Activated CD8-positive, alpha-beta T cell treated with anti-CD3 and anti-CD28 coated beads for 36 hours (primary cell): ENCODE measurements at places on chromosomes 2 and 18. TPM values are rescaled to one million over a fixed set of nuclear protein-coding genes. Genes with fewer than 3 reads are reported as not detected.
A peak's percentile ranks its signal among the peaks of the same experiment; 100 is the strongest.

The CENPA gene
- 33.6 TPM for total RNA-seq

The KCMF1 gene
- 105 TPM for total RNA-seq

The TNS1 gene
- total RNA-seq = 2.0 TPM

The IL1RL2 gene
- total RNA-seq = not detected

DNA sequence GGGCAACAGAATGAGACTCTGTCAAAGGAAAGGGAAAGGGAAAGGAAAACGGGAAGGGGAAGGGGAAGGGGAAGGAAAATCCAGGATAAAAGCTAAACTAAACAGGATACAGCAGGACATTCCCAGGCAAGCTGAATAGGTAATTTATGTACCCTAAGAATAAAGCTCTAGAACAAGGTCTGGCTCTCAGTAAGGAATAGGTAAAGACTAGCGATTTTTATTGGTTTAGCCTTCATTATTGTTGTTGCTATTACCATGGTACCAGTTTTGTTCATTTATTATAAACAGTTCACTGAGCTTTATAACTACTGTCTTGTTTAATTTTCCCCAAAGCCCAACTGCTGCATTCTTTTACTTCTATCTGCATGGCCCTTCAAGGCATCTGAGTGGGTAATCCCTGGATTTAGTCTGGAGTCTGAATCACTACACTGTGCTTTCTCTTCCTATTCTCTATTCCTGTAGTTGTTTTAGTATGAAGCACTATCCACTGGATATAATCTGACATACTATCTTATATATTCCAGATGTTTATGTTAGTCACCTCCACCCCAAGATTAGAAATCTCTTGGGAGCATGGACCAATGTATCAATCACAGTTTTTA is 127.1 kb upstream of the TANK start:
- no peaks in the 10 kb centered on the region for H3K36me3 ChIP-seq
- H3K4me3 ChIP-seq = no peak overlapping the region
- H3K4me1 ChIP-seq = peaks cover 5% of the 10 kb centered on the region
- H3K27ac ChIP-seq = no peak overlapping the region

GRCh38 chr18:37385846-37386778 is 179.5 kb downstream of the CELF4 start:
- no peak overlapping the region for H3K27ac ChIP-seq
- no peaks in the 10 kb centered on the region for H3K36me3 ChIP-seq
- H3K27me3 ChIP-seq = peaks cover 3% of the 10 kb centered on the region
- no peak overlapping the region for H3K4me3 ChIP-seq
- H3K4me1 ChIP-seq = no peaks in the 10 kb centered on the region
- DNase-seq = no peak

DNA sequence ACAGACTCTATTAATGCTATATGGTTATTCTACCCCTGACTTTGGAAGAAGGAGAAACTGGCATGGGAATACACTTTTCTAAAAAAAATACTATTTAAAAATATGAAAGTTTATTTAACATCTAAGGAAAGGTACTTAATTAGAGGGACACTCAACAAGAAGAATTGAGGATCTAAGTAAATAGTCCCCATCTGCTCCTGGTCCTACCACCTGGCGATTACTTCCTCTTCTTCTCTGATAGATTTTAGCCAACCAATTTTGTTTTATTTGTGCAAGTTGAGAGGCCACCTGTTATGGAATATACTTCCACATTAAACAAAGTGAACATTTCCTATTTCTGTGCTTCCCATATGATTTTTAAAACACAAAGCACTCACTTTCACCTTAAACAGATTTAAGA is 111.7 kb downstream of the BCL2 start:
- peak overlapping the region; percentile 72 for H3K4me3 ChIP-seq
- peaks cover 73% of the 10 kb centered on the region for H3K36me3 ChIP-seq
- no peaks in the 10 kb centered on the region for H3K27me3 ChIP-seq
- peak overlapping the region; percentile 94 for H3K27ac ChIP-seq
- DNase-seq = no peak
- H3K4me1 ChIP-seq = peaks cover 93% of the 10 kb centered on the region

DNA sequence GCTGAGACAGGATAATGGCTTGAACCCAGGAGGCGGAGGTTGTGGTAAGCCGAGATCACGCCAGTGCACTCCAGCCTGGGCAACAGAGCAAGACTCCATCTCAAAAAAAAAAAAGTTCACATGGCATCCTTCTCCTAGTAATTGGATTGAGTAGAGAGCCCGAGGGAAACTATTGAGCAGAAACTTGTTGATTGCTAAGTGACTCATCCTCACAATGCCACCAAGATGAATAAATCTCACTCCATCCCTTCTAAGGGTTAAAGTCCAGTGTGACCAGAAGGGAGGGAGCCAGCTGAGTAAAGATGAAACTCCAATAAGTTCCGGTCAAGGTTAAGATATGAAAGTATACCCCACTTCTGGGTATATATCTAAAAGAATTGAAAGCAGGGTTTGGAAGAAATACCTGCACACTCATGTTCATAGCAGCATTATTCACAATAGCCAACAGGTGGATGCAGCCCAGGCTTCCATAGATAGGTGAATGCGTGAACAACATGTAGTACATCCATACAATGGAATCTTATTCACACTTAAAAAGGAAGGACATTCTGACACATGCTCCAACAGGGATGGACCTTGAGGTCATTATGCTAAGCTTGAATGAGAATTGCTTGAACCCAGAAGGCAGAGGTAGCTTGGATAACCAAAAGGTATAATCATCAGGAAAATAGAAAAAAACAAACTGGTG is 13.0 kb upstream of the FHL2 start:
- H3K4me3 ChIP-seq = no peak overlapping the region
- no peak for DNase-seq
- no peaks in the 10 kb centered on the region for H3K36me3 ChIP-seq
- H3K27ac ChIP-seq = no peak overlapping the region

- no peak overlapping the region for H3K4me3 ChIP-seq
- H3K27me3 ChIP-seq = no peaks in the 10 kb centered on the region
- no peaks in the 10 kb centered on the region for H3K4me1 ChIP-seq
- no peak for DNase-seq
Measured at GRCh38 chr2:51368250-51368649, 336.3 kb upstream of the NRXN1 start.

DNA sequence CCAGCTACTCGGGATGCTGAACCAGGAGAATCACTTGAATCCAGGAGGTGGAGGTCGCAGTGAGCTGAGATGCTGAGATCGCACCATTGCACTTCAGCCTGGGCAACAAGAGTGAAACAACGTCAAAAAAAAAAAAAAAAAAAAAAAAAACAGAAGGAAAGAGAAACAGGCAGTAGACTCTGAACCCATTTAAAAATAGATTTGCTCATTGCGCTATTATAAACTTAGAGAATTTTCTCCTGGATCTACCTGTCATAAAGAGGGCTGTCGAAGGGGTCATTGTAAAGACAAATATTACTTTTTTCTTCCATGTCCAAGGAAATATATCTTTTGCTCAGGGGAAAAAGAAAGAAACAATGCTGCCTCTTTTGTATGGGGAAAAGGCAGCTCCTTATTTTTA is 425.0 kb upstream of the ID2 start:
- H3K36me3 ChIP-seq = no peaks in the 10 kb centered on the region
- DNase-seq = no peak
- no peak overlapping the region for H3K27ac ChIP-seq
- H3K27me3 ChIP-seq = no peaks in the 10 kb centered on the region
- H3K4me1 ChIP-seq = peaks cover 17% of the 10 kb centered on the region

GRCh38 chr18:33581856-33582255 is 3.8 kb downstream of the ASXL3 start:
- peaks cover 5% of the 10 kb centered on the region for H3K36me3 ChIP-seq
- peaks cover 10% of the 10 kb centered on the region for H3K27me3 ChIP-seq
- no peak overlapping the region for H3K4me3 ChIP-seq
- no peak for DNase-seq

DNA sequence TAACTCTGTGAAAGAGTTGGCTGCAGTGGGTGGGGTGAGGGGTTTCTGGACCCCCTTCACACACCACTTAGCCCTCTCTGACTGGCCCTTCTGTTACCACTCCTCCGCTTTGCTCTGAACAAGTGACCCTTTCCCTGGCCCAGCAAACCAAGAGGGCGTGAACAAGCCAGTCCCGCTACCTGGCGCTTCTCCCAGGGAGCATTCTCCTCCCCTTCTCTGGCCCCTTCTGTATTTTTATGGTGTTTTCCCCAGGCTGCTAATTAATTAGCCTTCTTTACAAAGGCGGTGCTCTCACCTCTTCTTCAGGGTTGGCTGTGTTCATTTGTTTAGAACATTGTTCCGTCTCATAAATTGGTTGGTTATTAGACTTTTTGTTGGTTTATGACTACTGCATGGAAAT is 180.1 kb downstream of the MGAT5 start:
- H3K27ac ChIP-seq = no peak overlapping the region
- no peaks in the 10 kb centered on the region for H3K27me3 ChIP-seq
- H3K4me3 ChIP-seq = no peak overlapping the region

DNA sequence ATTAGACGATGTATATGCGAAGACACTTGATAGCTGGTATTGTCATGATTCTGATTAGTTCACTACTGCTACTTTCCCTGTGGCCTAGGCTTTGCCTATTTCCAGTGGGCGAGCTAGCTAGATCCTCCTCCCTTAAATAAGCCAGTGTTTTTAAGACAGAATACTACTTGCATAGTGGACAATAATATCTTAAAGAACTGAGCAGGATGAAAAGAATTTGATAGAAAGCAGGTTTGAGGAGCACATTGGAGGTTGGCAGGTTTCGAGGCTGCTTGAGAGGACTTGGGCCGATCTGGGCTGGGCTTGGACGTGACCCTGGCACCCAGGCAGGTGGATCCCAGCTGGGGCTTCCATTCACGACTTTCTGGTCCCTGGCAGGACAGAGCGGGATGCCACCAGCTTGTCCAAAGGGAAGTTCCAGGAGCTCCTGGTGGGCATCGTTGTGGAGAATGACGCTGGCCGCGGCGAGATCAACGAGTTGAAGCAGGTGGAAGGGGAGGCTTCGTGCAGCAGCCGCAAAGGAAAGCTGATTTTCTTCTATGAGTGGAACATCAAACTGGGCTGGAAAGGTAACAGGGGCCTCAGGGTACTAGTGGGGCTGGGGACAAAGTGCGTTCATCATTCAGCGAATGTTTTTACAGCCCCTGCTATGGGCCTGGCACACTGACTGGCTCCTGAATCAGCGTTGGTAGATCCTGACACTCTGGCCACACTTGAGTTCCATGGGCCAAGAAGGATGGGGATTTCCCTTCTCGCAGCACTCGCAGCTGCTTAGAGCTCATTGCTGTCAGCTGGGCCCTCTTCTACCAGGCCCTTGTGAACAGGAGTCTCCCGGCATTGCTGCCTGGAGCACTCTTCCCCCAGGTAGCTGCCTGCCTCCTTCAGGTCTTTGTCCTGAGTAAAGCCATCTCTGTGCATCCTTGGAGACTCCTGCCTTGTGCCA is 16.9 kb downstream of the C2orf74 start:
- DNase-seq = peak; percentile 30
- peaks cover 57% of the 10 kb centered on the region for H3K4me1 ChIP-seq
- no peaks in the 10 kb centered on the region for H3K27me3 ChIP-seq
- H3K27ac ChIP-seq = peak overlapping the region; percentile 94

DNA sequence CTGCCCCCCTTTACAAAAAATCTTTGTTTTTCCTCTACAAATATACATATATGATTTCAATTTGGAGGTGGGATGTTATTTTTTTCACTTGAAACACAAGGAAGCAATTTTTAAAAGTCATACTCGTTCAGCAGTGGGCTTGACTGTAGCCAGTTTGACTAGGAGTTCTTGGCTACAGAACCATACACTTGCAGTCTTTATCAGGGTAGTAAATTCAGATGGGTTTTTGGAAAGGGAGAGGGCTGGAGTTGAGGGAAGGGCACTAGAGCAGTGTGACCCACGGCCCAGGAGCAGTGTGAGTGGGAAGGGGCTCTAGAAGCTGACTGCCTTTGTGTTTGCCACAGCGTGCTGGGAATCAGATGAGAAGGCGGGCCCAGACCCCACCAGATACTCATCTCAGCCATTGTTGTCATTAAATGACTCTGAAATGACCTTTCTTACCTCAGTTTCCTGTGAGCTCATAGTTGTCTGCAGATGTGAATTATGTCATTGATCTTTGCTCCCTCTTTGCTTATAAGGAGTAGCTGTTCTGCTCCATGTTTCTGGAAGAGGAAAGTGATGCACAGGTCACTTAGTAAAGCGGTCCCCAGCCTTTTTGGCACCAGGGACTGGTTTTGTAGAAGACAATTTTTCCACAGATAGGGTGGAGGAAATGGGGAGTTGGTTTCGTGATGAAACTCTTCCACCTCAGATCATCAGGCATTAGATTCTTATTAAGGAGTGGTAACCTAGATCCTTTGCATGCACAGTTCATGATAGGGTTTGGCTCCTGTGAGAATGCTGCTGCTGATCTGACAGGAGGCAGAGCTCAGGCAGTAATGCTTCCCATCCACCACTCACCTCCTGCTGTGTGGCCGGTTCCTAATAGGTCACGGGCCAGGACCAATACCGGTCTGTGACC is 116.8 kb downstream of the SPTBN1 start:
- H3K4me3 ChIP-seq = peak overlapping the region; percentile 43
- H3K36me3 ChIP-seq = peaks cover 23% of the 10 kb centered on the region
- H3K27me3 ChIP-seq = no peaks in the 10 kb centered on the region
- H3K4me1 ChIP-seq = peaks cover 92% of the 10 kb centered on the region
- peak; percentile 79 for DNase-seq

DNA sequence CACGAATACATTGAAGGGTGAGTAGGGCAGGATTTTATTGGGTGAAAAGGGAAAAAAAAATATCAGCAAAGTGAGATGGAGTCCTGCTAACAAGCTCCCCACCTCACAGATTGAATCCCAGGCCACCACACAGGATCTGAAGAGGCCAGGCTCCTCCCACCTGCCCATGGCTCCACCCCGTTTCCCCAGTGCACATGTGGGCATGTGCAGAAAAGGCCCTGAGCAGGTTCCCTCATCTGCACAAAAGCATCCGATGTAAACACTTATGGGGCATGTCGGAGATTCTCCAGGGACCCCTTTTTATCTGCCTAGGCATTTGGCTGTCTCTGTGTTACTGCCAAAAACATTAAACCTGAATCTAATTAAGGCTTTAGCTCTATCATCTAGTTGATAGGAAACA is 35.2 kb downstream of the SKA1 start:
- H3K4me3 ChIP-seq = no peak overlapping the region
- H3K4me1 ChIP-seq = no peaks in the 10 kb centered on the region
- H3K27ac ChIP-seq = no peak overlapping the region
- peak; percentile 28 for DNase-seq
- H3K27me3 ChIP-seq = peaks cover 21% of the 10 kb centered on the region

- no peak overlapping the region for H3K4me3 ChIP-seq
- H3K27ac ChIP-seq = no peak overlapping the region
- no peaks in the 10 kb centered on the region for H3K4me1 ChIP-seq
- H3K27me3 ChIP-seq = peaks cover 1% of the 10 kb centered on the region
- DNase-seq = no peak
Measured at GRCh38 chr18:37553633-37554398, 11.8 kb downstream of the CELF4 start.

GRCh38 chr2:57432528-57432927 is 614.1 kb upstream of the VRK2 start:
- H3K27ac ChIP-seq = no peak overlapping the region
- H3K4me1 ChIP-seq = no peaks in the 10 kb centered on the region
- no peaks in the 10 kb centered on the region for H3K36me3 ChIP-seq
- no peak for DNase-seq
- H3K27me3 ChIP-seq = no peaks in the 10 kb centered on the region

GRCh38 chr18:37381554-37381953 is 184.0 kb downstream of the CELF4 start:
- H3K27me3 ChIP-seq = peaks cover 3% of the 10 kb centered on the region
- H3K4me3 ChIP-seq = no peak overlapping the region
- DNase-seq = no peak
- H3K4me1 ChIP-seq = no peaks in the 10 kb centered on the region
- no peak overlapping the region for H3K27ac ChIP-seq
- H3K36me3 ChIP-seq = no peaks in the 10 kb centered on the region
